ENCODE measurements at places on chromosomes 5 and 9. TPM values are rescaled to one million over a fixed set of nuclear protein-coding genes. Genes with fewer than 3 reads are reported as not detected.

- DNase-seq = no peak
Measured at GRCh38 chr5:87268970-87269377, 1.3 kb downstream of the RASA1 start.

DNA sequence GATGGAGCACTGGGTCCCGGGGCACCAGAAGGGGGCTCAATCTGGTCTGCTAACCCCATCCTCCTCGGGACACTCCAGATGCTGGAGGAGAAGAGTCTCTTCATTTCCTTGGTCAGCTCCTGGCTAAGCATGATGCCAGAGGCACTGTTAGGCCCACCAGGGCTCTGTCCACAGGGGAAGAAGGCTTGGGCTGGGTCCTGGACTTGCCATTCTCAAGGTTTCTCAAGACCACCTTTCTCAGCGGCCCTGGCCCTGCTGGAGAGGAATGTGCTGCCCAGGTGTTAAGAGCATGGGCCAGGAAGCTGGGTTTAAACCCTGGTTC is 7.9 kb downstream of the SH2D3C start:
- DNase-seq = no peak

DNA sequence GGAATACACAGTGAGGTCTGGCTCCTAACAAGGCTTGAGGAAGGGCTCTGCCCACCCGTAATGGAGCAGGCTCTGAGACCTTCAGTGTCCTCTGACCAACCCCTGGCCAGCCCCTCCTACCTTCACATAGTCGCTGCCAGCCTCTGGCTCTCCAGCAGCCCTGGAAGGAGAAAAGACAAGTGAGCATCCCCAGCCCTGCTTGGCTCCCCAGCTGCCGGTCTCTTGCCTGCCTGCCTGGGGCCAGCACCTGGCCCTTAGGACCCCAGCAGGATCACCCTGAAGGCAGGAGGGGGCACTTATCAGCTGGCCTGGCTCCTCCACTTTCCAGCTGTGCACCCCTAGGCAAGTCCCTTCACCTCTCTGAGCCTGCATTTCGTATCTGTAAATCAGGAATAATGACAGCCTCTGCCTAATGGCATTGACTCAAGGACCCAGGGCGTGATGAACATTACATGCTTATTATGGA is 16.9 kb downstream of the SH2D3C start:
- DNase-seq = no peak

DNA sequence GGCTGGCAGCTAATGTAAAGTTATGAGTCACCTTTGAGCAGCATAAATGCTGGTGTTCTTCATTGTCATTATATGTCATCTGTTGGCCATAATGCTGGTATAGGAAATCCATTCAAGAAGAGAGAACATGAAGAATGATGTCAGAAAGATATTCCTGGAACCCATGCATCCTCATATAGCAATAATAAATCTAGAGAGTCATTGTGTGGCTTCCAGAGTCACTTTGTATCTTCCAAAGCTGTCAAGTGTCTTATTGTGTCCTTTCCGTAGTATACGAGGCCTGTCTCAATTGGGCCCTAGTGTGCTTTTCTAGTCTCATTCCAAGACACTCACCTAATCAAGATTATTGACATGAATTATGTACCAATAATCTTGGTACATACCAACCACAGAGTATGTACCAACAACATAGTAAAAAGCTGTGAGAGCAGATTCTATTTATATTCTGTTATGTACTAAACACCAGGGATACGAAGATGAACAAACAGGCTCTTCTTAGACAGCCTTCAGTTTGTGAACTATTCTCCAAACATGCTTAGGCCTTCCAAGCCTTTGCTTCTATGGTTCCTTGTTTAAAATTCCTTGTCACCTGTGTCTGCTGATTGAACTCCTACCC is 110.1 kb downstream of the ERCC6L2 start:
- no peak for DNase-seq

DNA sequence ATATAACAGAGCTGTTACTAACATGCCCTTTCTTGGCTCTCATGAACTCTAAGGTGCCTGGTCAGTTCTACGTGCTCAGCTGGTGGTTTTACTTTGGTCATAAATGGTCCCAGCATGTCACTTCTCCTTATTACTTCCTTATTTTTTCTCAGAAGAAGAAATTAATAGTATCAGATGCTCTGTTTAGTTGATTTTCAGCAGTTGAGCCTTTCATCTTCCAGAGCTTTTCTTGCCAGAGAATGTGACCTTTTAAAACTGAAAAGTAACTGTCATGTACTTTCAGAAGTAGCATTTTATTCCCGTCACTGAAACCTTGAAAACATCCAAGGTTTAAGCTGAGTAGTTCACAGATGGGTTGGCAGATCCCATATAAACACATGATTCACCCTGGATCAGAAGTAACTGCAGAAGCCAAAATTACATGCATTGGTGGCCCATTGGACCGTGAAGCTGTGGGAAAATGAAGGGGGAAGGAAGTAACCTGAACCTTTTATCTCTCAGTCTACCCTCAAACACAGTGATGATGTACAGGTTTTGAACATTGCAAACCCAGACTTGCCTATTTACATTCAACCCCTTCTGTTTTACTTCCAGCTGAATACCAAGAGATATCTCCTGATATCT is 50.5 kb downstream of the HACD4 start:
- no peak for DNase-seq

DNA sequence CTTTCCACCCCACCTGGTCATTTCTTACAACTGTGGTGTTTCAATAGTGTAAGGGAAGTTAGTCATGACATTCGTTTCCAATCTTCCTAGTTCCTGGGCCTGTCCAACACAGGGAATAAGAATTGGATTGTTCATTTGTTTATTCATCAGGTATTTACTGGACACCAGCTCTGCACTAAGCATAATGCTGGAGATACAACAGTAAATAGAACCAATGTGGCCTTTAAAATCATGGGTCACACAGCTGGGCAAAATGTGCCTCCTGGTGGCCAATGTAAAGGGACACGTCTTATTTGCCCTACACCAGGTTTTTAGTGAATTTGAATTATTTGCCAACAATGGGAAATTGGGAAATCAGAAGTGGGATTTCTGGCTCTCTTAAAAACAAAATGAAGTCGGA is 10.4 kb downstream of the ABLIM3 start:
- DNase-seq = no peak

- DNase-seq = no peak
Measured at GRCh38 chr9:100108559-100108958, 9.5 kb downstream of the INVS start.

GRCh38 chr5:115190388-115190787 is 20.7 kb upstream of the TRIM36 start:
- DNase-seq = peak; percentile 41

DNA sequence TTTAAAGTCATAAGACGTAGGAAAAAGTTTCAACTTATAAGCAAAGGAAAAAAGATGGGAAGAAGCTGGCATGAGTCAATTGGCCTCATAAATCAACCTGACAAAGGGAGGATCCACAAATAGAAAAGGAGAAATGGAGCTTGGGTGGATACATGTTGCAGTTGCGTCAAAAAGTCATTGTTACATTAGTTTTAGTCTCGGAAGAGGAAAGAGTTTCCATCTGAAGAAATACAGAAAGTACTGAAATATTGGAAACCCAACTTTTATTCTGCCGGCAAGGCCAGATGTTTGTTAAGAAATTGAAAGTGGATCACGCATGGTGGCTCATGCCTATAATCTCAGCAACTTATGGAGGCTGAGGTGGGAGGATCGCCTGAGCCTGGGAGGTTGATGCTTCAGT is 11.3 kb upstream of the TIMD4 start:
- DNase-seq = no peak

DNA sequence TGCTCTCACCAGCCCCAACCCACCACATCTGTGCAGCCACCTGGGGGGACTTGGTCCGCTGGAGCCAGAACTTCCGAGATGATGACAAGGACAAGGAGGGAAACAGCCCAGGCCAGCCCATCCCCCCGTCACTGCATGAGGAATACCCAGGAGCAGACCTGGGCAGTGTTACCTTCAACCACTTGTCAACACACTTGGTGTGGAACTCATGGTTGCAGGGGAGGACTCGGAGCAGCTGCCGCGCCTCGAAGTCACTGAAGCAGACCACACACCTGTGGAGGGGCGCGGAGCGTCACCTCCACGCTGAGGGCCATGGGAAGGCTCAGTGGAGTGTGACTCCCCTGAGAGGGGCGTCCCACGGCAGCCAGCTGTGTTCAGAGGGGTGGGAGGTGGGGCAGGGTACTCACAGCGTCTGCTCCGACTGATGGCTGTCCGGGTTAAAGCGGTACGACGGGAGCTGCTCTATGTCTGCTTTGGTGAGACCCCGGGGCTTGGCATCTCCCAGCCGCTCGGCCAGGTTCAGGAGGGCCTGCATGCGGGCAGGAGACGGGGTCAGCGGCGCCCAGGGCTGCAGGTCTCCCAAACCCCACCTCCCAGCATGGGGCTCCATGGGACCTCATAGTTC is 8.0 kb downstream of the RNF44 start:
- no peak for DNase-seq

- DNase-seq = no peak
Measured at GRCh38 chr9:125341566-125341965, 79.9 kb downstream of the GAPVD1 start.

DNA sequence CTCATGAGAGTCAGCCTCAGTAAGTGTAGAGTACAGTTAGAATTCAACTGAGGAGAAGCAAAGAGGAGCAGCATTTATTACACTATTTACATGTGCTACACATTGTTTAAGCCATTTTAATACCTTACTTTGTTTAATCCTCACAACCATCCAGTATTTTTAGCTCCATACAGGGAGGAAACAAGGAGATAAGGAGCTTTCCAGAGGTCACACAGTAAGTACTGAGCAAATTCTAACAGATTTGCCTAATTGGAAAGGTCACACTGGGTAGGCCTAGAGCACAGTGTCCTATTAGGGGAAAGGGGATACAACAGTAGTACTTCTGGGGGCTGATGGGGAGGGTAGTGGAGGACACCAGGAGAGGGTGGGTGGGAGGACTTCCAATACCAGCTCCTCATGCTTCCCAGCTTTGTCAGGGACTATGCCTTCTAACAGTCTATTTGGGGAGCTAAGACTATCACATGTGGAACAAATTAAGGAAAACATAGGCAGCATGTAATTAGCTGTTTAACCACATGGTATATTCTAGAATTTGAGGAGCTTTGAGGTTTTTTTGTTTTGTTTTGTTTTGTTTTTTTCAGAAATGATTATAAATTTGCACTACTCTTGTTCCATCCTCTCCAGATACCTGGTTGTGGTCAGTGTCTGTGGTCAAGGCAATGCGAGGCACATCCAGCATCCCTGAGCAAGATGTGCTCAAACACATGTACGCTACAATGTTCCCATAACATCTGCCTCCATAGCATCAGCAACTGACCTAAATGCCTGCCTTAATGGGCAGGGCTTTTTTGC is 96.0 kb upstream of the SLC12A2 start:
- DNase-seq = no peak

DNA sequence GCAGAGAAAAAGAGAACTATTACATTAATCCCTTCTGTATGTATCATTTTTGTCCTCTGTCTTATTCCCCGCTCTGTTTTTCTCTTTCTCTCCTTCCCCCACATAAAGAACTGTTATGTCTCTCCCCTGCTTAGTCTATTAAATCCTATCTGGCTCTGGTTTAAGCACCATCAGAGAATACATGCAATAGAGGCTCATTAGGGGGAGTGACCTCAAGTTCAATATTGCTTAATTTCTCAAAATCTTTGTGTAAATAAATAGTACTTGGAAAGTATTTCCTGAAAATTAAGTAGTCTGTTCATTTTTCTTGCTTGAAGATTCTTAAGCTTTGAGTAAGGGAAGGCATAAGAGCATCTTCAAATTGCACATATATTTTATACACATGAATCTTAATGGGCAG is 41.2 kb upstream of the FAM174A start:
- DNase-seq = no peak

GRCh38 chr5:74963407-74963806 is 89.0 kb downstream of the GCNT4 start:
- no peak for DNase-seq

DNA sequence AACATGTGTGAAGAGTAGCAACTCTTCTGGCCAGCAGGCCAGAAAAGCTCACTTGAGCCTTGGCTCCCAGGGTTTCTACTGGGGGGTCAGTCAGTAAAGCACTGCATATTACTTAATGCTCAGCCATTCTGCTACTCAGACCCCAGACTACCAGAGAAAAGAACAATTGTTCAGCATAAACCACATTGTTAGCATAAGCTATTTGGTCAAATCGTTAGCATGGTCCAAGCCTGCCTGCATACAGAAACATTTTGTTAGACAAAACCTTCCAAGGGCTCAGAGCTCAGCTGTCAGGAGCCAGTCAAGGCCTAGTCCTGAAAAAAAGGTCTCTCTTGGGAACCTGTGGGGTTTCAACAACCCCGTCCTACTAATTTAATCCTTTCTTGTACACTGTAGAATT is 449.3 kb downstream of the PRR16 start:
- DNase-seq = no peak

DNA sequence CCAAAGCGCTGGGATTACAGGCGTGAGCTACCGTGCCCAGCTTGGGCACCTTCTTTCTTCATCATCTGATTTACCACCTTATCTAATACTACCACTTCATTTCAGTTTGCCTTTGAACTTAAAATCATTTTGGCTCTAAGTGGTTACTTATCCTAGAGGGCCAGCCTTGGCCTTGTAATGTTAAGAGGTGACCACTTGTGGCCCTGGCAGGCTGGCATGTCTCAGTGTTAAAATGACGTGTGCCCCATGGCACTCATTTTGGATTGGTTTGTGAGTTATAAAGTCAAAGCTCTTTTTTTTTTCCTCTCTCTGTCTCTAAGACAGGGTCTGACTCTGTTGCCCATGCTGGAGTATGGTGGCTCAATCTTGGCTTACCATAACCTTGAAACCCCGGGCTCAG is 17.8 kb downstream of the HABP4 start:
- no peak for DNase-seq

- DNase-seq = no peak
Measured at GRCh38 chr5:146188358-146188757, 5.9 kb upstream of the LARS1 start.

DNA sequence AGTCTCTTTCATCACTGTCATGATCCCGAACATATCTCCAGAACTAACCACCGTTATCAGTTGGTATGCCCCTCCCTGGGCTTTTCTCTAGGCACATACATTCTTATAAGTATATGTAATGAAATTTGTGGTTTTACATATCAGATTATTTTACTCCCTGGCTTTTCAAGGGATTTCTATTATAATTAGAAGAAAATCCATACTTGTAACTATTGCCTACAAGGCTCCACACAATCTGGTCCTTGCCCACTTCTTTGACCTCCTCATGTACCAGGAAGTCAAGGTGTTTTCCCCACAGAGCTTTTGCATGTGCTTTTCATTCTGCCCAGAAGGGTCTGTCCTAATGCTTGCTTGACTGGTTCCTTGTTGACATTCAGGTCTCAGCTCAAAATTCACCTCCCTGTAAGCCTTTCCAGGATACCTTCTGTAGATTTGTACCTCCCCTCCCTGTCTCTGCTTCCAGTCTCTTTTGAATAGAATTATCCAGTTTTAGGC is 33.6 kb upstream of the HSD17B4 start:
- DNase-seq = no peak

GRCh38 chr9:114098936-114099668 is at the start of gene KIF12:
KIF12 (minus strand) TSS chr9:114099292; CDS start chr9:114099276, 16 bp downstream.
- peak; percentile 53 for DNase-seq

- DNase-seq = no peak
Measured at GRCh38 chr5:141871870-141872269, 6.3 kb downstream of the PCDH1 start.

- DNase-seq = no peak
Measured at GRCh38 chr9:18009902-18010301, 431.0 kb downstream of the SH3GL2 start.

Gene GNG10
- total RNA-seq = 46.0 TPM

Gene CMBL
- total RNA-seq = 81.4 TPM

Gene ISL1
- total RNA-seq = 0.48 TPM

Gene SLC9A3
- total RNA-seq = 4.8 TPM

Gene NEURL1B
- total RNA-seq = 74.6 TPM

Gene OR1L8
- total RNA-seq = not detected

Gene EIF4E1B
- total RNA-seq = not detected

Gene CCDC171
- 2.8 TPM for total RNA-seq

Gene PDCD1LG2
- total RNA-seq = not detected
